G401 (cell line): ENCODE measurements at places on chromosomes 12 and 14. TPM values are rescaled to one million over a fixed set of nuclear protein-coding genes. Genes with fewer than 3 reads are reported as not detected.
A peak's percentile ranks its signal among the peaks of the same experiment; 100 is the strongest.

DNA sequence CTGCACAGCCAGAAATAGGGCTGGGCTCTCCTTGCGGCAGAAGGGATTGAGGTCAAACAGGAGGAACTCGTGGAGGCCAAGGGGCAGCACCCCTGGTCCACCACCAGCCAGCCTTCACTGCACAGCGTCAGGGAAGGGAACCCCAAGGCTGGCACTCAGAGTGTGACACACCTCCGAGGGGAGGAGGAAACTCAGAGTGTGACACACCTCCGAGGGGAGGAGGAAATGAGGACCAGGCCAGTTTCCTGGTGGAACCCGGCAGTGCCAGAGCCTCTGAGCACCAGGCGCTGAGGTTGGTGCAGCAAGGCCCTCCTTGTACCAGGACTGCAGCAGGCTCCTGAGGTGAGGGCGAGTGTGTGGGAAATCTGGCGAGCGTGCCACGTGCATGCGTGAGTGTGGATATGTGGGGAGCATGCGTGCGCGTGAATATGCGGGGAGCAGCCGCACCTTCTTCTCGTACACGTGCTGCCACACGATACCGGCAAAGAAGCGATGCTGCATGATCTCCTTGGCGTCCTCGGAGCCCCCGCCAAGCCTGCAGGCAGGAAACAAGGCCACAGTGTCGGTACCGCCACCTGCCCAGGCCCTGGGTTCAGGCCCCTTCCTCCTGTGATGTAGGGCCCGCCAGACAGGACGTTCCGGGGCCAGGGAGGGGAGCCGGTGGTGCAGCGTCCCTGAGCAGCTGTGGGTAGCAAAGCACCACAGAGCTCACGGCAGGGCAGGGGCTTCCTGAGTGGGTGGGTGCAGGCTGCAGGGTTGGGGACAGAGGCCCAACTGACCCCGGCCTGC is 19.2 kb downstream of the SIVA1 start:
- no peak for DNase-seq

DNA sequence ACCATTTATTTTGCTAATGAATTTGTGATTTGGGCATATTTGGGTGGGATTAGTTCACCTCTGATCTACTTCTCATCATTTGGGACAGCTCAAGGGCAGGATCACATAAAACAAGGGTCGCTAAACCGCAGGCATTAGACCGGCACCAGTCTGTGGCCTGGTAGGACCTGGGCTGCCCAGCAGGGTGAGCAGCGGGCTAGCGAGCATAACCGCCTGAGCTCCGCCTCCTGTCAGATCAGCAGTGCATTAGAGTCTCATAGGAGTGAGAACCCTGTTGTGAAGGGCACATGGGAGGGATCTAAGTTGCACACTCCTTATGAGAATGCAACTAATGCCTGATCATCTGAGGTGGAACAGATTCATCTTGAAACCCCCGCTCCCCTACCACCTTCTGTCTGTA is 785.3 kb downstream of the TRHDE start:
- DNase-seq: no peak

DNA sequence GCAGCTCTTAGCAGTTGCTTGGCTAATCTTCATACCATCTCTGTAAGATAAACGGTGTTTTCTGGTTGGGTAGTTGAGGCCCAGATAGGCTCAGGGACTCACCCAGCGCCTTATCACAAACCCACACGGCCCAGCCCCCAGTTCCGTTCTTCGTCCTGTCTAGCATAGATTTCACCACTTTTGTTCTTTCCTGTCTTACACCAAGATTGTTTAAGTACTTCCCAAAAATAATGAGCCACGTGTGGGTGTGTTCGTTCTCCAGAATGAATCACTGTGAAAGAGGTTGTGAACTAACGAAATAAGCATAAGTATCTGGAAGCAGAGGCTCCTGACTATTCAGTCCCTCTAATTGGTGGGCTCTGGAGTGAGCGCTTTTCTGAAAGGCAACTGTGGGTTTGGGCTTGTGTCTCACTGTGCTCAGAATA is 21.4 kb downstream of the ACVR1B start:
- no peak for DNase-seq

DNA sequence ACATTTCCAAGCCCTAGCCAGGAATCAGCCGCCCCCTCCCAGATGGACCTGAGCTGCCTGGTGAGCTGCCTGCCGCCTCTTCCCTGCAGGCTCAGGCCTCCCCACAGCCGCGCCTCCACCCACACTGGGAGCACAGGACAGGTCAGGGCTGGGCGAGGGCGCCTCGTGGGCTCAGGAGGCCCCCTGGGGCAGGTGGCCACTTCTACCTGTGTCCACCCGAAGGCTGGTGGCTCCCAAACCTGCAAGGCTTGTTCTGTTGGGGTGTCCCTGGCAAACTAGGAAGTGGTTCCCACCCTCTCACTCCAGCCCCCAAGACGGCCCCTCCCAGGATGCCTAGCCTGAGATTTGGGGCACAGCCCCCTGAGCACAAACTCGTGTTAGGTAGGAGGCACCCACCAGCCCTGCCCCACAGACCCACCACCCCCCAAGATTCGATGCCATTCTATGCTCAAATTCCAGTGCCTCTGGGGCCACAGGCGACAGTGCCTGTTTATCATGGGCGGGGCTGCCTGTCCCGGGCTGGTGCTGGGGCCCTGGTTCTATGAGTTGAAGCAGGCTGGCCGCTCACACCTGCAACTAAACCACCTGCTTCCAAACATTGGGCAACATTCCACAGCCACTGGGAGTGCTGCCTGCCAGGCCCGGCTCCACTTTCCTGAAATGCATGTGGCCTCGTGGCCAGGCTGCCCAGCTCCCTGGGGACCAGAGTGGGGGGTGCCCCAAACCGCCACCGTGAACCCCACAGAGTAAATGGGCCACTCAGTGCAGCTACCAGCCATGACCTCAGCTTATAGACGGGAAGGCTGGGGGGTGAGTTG is 6.8 kb downstream of the MMP17 start:
- no peak for DNase-seq

- no peak for DNase-seq
Observed at GRCh38 chr12:104769144-104769561, 188.9 kb downstream of the SLC41A2 start.

DNA sequence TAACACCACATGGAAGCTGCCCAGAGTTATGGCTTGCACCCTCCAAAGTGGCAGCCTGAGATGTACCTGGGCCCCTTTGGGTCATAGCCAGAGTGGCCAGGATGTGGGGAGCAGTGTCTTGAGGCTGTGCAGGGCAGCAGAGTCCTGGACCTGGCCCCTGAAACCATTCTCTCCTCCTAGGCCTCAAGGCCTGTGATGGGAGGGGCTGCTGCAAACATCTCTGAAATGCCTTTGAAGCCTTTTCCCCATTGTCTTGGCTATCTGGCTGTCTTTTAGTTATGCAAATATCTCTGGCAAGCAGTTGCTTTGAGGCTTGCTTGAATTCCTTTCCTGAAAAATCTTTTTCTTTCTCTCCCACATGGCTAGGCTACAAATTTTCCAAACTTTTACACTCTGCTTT is 356.5 kb downstream of the DAD1 start:
- DNase-seq: no peak

GRCh38 chr12:64181430-64182291 is 40.4 kb downstream of the KICS2 start:
- DNase-seq: peak; percentile 60

The DENND5B gene
- total RNA-seq: 6.1 and 13.0 TPM in 2 replicates

The PLEKHH1 gene
- total RNA-seq: 4.8 and 8.6 TPM in 2 replicates

The RPL10L gene
- not detected in 2 replicates for total RNA-seq

The ASCL1 gene
- not detected in 2 replicates for total RNA-seq

The LMNTD1 gene
- not detected in 2 replicates for total RNA-seq

The PARP11 gene
- total RNA-seq: 3.4 and 7.4 TPM in 2 replicates

The CLEC2B gene
- total RNA-seq: not detected in 2 replicates

The HOXC6 gene
- total RNA-seq: 3.7 and 4.1 TPM in 2 replicates

The SPX gene
- 0.47 and 4.2 TPM in 2 replicates for total RNA-seq

The KCNK13 gene
- total RNA-seq: not detected in 2 replicates
